ENCODE measurements at places on chromosomes 2 and 18. TPM values are rescaled to one million over a fixed set of nuclear protein-coding genes. Genes with fewer than 3 reads are reported as not detected.

DNA sequence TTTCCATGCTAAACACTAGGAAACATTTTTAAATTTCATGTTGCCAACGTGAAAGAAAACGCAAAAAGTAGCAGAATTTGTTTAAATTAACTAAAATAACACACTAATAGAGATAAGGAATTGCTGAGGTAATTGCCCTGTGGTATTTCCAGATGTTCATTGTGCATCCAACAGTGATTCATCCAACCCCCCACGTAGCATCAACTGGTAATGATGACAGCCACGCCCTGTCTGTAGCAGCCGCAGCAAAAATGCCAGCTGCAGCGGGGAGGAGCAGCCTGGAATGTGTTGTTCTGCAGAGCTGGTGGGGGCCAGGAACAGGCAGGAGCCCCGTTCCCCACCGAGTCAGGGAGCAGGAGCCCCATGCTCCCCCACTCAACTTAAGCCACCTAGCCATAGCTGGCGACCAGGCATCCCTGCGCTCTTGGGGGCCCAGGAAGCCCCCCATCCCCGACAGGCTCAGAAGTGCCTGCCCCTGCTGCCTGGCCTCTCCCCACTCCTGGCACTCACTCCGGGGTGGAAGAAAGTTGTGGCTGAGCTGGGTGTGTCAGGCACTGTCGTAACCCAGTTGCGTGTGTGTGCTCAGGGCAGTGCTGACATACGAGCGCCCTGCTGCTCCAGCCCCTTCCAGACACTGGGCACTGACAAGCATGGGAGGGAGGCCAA lies 695.1 kb upstream of the ACVR2A start:
- DNase-seq: no peak
- no peaks in the 10 kb centered on the region for H3K36me3 ChIP-seq
- no peak overlapping the region for H3K27ac ChIP-seq
- H3K4me1 ChIP-seq: no peaks in the 10 kb centered on the region

DNA sequence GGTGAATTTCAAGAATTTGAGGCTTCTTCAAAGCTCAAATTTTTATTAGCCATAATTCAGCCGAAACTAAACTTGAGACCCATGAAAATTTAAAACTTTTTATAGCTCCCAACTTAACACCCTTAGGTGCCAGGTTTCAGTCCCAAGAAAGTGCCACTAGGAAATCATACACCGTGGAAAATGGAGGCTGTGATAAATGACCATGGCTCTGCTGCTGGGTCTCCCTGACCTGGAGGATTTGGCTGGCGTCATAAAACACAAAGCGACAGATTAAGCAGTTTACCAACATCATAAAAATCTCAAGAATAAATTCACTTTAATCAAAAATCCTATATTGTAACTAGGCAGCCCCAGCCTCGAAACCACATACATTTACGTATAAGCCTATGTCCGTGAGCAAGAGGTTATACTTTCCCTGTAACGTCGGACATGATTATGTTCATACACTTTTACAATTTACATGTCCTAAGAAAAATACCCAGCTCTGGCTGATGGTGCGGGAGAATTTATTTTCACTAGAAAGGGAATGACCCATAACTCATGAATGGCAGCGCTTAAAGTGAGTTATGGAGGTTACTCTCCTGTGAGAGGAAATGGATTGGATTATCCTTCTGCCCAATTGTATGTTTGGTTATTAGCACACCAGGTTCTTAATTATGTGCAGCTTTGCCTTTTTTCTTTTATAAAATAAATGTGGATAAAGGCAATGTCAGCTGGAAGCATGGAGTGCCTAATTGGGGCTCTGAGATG lies 329.4 kb downstream of the AGPS start:
- H3K36me3 ChIP-seq: no peaks in the 10 kb centered on the region
- H3K27ac ChIP-seq: no peak overlapping the region
- DNase-seq: no peak
- H3K27me3 ChIP-seq: no peaks in the 10 kb centered on the region
- H3K4me3 ChIP-seq: no peak overlapping the region
- H3K4me1 ChIP-seq: no peaks in the 10 kb centered on the region

Gene TIMM21
- 19.1 TPM for total RNA-seq

DNA sequence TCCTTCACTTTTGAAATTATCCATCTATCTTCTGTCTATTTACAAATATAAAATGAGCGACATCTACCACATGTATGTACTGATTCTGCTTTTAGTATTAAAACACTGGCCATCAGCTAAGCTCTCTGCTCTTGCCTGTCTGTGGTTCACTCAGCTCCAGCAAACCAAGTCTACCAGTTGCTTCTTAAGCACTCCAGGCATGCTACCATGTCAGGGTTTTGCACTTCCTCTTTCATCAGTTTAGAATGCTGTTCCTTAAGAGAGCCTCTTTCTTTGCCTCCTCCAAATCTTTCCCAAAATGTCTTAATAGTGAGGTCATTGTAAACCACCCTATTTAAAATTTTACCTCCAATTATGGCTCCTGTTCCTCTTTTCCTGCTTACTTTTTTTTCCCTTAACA lies 59.5 kb downstream of the SCN3A start:
- H3K27ac ChIP-seq: no peak overlapping the region
- DNase-seq: no peak
- H3K36me3 ChIP-seq: no peaks in the 10 kb centered on the region
- H3K27me3 ChIP-seq: no peaks in the 10 kb centered on the region
- no peaks in the 10 kb centered on the region for H3K4me1 ChIP-seq
- no peak overlapping the region for H3K4me3 ChIP-seq

GRCh38 chr2:121721926-121722325 lies 14.7 kb downstream of the NIFK start:
- no peaks in the 10 kb centered on the region for H3K4me1 ChIP-seq
- H3K4me3 ChIP-seq: no peak overlapping the region
- H3K27me3 ChIP-seq: no peaks in the 10 kb centered on the region
- H3K27ac ChIP-seq: no peak overlapping the region
- H3K36me3 ChIP-seq: peaks cover 8% of the 10 kb centered on the region

DNA sequence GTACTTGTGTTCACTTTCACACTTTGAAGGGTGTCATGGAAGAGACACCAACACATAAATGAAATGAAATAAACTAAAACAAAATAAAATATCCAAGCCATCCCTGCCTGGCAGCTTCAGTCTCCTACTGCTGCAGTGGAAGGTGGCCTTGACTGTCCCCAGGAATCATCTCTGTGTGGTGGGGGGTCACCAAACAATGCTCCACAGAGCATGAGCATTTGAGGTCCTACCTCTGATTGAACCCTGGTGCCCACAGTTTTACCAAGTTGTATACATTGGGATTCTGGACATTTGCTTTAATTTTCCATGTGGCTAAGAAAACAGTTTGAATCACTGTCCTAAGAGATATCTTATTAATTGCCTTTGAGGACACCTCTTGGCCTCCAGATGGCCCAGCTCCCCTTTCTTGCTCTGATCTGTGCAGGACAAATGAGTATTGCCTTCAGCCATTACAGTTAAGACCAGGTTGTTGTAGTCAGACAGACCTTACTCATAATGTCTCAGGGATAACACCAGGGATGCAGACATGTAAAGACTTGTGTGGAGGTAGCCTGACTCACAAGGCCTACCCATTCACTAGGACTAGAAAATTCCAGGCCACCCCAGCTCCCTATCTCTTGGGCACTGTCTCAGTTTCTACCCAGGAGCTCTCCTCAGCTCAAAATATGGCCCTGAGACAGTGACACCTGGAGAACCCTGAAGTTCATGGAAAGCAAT lies 195.0 kb downstream of the MYCN start:
- no peaks in the 10 kb centered on the region for H3K4me1 ChIP-seq
- H3K27me3 ChIP-seq: no peaks in the 10 kb centered on the region
- no peak for DNase-seq
- H3K27ac ChIP-seq: no peak overlapping the region

DNA sequence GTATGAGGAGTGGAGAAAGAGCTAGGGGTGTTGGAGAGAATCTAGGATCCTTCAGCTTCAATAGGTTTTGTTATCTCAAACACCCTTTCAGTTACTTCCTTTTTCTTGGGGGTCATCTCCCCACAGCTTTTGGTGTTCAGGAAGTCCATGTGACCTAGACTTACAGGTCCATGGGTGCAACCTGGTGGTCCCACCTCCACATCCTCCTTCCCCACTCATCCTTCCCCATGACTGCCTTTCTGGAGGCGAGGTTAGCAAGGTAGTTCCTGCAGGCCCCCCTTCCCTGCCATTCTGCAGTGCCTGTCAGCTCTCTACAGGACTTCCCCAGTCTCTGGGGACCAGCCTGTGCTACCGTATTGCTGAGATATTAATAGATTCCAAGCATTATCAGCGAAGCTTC lies 107.6 kb downstream of the TMEM17 start:
- H3K27me3 ChIP-seq: no peaks in the 10 kb centered on the region
- H3K4me1 ChIP-seq: peaks cover 4% of the 10 kb centered on the region
- H3K36me3 ChIP-seq: no peaks in the 10 kb centered on the region

DNA sequence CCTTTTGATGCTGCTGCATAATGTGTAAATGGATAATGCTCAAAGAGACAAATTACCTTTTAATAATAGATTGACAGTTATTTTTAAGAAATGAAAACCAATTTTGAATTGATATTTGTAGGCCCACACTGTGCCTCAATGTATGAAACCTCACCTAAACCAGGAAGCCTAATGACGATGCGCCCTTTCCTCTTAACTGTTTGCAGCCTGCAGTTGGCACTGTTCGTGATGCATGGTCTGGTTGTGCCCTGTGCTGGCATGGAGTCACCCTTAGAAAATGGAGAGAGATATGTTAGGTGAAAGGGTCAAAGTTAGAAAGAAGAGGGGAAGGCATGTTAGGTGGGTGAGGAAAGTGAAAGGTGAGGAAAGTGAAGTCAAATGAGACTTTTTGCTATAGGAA lies 390.2 kb downstream of the PTPRM start:
- no peaks in the 10 kb centered on the region for H3K27me3 ChIP-seq
- no peaks in the 10 kb centered on the region for H3K36me3 ChIP-seq
- H3K4me3 ChIP-seq: no peak overlapping the region
- H3K4me1 ChIP-seq: peaks cover 3% of the 10 kb centered on the region

DNA sequence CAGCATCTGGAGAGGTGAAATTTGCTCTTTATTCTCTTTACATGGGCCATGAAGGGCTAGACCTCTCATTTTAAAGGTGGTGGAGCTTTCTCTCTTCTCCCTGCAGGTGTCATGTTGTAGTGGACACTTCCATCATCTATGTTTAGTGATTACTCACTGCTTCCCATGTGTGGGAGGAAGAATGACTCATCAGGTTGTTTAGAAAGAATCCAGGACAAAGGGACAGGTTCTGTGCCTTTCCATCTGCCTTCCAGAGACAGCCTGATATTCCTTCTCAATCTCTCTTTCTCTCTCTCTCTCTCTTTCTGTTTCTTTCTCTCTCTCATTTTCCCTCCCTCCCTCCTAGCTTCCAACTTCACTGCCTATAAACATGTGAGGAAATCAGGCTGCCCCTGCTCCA lies 38.7 kb downstream of the SCG2 start:
- no peak overlapping the region for H3K4me3 ChIP-seq
- no peak overlapping the region for H3K27ac ChIP-seq
- no peaks in the 10 kb centered on the region for H3K36me3 ChIP-seq
- DNase-seq: no peak
- H3K4me1 ChIP-seq: no peaks in the 10 kb centered on the region
- no peaks in the 10 kb centered on the region for H3K27me3 ChIP-seq

Gene ZNF396
- total RNA-seq: 5.3 TPM

GRCh38 chr2:16625201-16625729 lies 40.4 kb downstream of the CYRIA start:
- H3K4me1 ChIP-seq: peaks cover 94% of the 10 kb centered on the region
- H3K4me3 ChIP-seq: no peak overlapping the region
- H3K27ac ChIP-seq: peak overlapping the region; percentile 86
- no peaks in the 10 kb centered on the region for H3K27me3 ChIP-seq
- DNase-seq: peak; percentile 48
- no peaks in the 10 kb centered on the region for H3K36me3 ChIP-seq

Gene CNRIP1
- total RNA-seq: 15.9 TPM

GRCh38 chr2:161576421-161576820 lies 47.8 kb upstream of the SLC4A10 start:
- no peak for DNase-seq
- no peaks in the 10 kb centered on the region for H3K27me3 ChIP-seq
- no peak overlapping the region for H3K4me3 ChIP-seq
- H3K4me1 ChIP-seq: no peaks in the 10 kb centered on the region
- H3K36me3 ChIP-seq: no peaks in the 10 kb centered on the region
- H3K27ac ChIP-seq: no peak overlapping the region

DNA sequence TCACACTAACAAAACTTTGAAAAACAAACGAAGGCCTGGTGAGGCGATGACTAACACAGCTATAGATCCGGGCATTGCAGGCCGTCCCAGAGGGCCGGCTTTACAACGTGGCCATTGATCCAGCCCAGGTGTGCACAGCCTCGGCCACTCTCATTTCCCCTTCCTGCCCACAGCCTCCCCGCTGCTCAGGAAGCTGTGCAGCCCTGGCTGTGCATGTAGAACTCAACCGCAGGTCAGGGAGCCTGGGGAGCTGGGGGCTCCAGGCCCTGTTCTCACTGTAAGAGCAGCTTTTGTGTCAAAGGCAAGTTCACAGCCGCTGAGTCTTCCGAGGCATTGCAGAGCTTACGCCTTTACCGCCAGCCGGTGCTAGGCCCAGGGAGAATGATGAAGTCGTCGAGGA lies 87.2 kb downstream of the LONRF2 start:
- no peak overlapping the region for H3K4me3 ChIP-seq
- no peaks in the 10 kb centered on the region for H3K4me1 ChIP-seq
- no peak overlapping the region for H3K27ac ChIP-seq
- H3K27me3 ChIP-seq: no peaks in the 10 kb centered on the region
- no peak for DNase-seq

Data from thyroid gland (tissue), 4 donors.